ENCODE measurements at places on chromosomes 2 and 18.

DNA sequence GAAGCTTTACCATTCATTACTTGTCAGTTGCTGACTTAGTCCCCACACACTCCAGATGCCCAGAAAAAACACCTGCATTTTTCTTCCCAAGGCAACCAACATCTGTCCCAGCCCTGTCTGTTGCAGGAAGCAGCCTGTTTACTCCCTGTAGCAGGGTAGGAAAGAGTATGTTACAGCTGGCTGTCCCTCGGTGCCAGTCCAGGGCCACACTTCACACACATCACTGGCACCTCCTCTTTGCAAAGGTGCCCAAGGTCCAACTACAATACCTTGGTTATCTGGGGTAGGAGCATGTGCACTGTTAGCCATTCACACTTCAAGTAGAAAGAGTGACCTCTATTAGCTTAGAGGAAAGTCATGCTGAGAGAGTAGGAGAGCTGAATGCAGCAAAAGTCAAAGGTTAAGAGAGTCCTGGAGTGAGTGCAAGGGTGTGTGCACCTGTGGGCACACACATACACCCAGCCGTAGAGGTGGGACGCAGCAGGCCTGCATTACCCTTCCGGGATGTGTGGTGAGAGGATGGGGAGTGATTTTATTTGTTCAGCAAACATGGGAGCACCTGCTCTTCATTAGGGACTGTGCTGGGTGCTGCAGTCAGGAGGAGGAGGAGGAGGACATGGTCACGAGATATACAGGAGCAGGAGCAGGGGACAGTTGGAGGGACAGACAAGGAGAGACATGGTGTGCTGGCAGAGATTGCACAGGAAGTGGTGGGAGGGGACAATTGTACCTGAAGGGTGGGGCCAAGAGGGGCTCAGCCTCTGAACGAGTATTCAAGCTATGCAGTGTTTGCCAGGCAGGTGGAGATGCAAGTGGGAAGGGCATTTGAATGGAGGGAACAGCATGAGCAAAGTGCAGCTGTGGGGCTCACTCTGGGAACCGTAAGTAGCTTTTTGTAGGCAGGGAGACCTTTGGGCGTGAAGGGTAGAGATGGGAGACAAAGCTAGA, 69.8 kb downstream of the TSN start:
- no peak for DNase-seq

DNA sequence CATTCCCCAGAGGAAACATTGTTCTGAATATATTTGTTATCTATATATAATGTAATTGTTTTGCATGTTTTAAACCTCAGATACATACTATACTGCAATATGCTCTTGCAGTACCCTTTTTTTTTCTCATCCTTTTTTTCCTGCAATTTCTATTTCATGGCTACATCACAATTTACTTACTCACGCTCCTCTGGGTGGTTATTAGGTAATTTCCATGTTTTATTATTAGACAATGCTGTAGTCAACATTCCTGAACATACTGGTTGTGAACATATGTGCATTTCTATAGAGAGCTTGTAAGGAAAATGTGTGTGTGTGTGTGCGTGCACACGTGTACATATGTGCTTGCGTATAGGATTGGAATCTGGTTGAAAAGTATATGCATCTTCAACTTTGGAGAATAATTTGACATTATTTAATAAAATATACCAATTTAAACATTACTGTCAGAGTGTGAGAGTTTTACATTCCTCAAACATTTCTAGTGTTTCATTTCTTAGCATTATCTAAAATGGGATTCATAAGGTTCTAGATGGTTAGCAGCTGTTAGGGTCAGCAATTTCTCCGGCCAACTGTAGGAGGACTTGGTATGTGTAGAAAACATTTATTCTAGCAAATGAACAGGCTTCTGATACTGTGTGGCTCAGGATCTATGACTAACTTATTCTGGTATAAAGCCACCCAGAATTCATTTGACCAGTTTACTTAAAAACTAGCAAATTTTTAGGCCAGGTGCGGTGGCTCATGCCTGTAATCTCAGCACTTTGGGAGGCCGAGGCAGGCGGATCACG, 22.4 kb downstream of the NCOA1 start:
- no peak for DNase-seq

- DNase-seq: no peak
Observed at GRCh38 chr18:32373505-32373904, 97.2 kb downstream of the GAREM1 start.

- DNase-seq: no peak
Observed at GRCh38 chr18:72948439-72948838, 80.7 kb upstream of the NETO1 start.

GRCh38 chr18:6542296-6542695, 127.6 kb upstream of the L3MBTL4 start:
- DNase-seq: no peak

- DNase-seq: no peak
Observed at GRCh38 chr2:64655873-64656272, 2.2 kb upstream of the SERTAD2 start.

GRCh38 chr18:24060644-24061043, 46.1 kb downstream of the TTC39C start:
- DNase-seq: no peak

DNA sequence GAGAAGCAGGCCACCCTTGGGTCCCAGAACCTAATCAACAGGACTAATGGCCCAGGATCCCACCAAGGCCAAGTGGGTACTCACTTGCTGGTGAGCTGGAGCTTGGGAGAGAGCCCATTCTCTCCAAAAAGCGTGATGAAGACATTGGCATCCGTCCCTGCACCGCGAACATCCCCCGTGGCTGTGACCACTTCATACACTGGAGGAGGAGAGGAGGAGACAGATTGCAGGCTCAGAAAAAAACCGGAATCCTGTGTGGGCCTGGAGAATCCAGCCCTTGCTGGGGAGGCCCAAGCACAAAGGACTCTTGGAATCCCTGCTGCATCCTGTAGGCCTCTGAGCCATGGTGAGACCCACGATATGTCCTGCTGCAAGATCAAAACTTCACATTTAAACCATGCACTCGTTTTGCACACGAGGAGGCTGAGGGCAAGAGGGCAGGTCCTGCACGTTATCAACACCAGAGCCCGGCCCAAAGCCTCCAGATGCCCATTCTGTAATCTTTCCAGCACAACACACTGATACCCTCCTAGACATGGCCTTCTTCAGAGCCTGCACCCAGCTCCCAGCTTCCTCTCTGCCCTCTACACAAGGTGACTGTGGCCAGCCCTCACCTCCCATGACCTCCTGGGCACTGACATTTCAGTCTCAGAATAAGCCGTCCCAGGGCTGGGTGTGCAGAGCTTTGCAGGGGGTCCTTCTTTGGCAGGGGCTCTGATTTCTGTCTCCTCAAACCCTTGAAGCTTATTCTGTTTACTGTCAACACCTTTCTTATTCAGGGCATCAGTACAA, 7.8 kb downstream of the LOXHD1 start:
- DNase-seq: no peak

- no peak for DNase-seq
Observed at GRCh38 chr2:197184959-197185586, 125.5 kb downstream of the ANKRD44 start.

DNA sequence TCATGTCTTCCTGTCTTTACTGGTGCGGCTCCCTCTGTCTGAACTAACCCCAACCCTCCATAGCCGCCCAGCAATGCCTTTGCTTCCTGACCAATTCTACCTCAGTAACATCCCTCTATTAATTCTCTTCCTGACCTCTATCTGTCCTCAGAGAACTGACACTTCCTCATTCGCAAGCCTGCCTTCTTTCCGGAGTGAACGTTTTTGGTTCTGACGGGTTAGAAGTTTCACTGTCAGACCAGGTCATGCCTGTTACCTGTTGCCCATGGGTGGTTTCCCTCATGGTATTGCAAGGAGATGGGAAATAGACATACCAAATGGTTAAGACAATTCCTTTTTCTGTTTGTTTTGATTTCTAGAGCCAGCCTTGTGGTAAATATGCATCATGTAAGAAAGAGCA, 453.4 kb upstream of the SLC14A2 start:
- DNase-seq: no peak

DNA sequence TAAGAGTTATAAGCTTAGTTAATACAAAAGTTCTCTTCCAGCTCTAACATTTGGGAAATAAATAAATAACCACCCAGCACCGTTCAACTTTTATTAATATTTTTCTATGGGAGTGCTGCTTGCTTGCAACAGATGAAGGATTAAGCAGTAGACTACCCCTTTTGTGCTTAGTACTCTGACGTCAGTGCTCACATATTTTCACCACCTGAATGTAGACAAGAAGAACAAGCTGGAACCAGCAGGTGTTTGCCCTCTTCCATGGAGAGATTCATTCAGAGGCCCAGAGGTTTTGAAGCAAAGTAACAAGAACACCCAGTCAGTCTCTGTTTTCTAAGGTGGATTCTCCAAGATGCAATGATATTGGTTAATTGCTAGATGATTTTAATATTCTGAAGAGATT, 307.1 kb upstream of the PIK3C3 start:
- no peak for DNase-seq

DNA sequence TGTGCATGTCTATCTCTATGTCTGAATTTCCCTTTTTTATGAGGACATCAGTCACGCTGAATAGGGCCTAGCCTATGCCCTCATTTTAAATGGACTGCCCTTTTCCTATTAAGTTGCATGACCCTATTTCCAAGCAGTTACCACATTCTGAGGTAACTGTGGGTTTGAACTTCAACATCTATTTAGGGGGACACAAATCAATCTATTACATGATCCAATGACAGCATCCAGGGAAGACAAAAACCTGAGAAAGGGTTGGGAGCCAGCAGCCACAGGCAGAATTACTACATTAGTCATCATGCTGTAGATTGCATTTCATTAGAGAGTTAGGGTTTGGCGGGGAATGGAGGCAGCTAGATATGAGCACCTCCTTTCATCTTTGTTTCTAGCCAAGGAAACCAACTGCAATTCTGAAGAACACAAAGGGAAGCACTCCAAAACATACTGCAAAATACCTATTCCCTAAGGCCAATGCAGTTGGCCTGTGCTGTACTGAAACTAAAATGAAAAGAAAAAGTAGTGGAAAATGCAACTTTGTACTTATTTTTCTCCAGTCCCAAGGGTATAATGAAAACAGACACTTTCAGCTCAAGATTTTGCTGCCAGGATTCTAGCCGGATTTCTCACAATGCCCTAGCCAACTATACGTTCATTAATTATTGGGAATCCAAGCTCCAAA, 40.4 kb upstream of the C1D start:
- DNase-seq: no peak

- no peak for DNase-seq
Observed at GRCh38 chr2:232817756-232818155, 41.4 kb upstream of the KCNJ13 start.

DNA sequence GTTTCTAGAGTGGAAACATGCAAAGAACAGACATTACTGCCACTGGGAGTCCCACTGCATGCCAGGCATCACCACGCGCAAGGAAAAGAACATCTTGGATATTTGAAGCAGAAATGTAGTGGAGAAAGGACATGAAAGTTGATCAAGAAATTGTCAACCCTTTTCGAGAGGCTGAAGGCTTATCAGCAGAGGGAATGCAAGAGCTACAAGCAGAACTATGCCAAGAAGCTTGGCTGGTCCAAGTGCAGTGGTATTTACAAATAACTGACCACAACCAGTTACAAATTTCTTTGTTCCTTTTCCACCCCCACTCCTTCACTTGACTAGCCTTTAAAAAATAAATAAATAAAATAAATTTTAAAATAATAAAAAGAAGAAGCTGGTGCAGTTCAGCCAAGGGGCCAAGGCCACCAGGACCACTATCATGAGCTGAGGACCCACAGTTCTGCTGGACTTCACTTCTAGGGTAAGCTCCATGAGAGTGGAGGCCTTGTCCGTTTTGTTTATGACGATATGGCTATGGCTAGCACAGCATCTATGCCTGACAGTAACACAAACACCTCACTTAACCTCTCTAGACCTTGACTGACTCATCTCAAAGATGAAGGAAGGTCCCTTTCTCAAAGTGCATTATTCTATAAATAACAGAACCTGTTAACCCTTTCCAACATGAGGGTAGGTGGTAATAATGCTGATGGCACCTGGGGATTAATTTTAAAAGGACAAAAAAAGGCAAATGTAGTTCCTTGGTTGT, 20.9 kb downstream of the MARCHF4 start:
- DNase-seq: no peak

DNA sequence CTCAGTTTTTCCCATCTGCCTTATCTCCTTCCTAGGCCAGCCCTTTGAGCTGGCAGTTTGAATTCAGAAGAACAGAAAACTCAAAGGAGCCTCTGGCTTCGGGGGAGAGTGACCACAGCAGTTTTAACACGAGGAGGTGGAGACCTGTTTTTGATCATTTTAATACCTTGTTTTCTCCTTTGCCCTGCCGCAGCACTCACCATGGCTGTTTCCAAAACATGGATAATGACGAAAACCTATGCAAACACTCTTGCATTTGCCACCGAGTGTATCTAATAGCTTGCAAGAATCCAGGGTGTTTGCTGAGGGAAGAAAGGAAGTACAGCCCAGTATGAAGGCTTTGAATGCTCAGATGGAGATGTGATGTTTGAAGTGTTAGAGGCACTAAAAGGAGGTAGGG, 167.1 kb downstream of the PRKCE start:
- DNase-seq: no peak

GRCh38 chr2:219525533-219526232, 11.4 kb downstream of the ASIC4 start:
- DNase-seq: no peak

GRCh38 chr2:14632133-14632936, at the start of gene LRATD1:
TSS of gene LRATD1 (plus strand) at chr2:14632717. CDS start at chr2:14633980, 1,263 bp downstream.
- DNase-seq: no peak

- DNase-seq: no peak
Observed at GRCh38 chr18:62585274-62586150, 62.7 kb downstream of the ZCCHC2 start.

- peak; percentile 27 for DNase-seq
Observed at GRCh38 chr2:3575534-3576262, 638 bp downstream of the RPS7 start.

DNA sequence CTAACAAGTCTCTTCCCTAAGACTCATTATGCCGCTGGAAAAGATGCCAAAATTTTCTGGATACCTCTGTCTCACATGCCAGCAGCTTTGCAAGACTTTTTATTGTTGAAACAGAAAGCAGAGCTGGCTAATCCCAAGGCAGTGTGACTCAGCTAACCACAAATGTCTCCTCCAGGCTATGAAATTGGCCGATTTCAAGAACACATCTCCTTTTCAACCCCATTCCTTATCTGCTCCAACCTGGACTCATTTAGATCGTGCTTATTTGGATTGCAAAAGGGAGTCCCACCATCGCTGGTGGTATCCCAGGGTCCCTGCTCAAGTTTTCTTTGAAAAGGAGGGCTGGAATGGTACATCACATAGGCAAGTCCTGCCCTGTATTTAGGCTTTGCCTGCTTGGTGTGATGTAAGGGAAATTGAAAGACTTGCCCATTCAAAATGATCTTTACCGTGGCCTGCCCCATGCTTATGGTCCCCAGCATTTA, 26.3 kb downstream of the DHRS9 start:
- no peak for DNase-seq

- no peak for DNase-seq
Observed at GRCh38 chr2:164388511-164388910, 232.8 kb downstream of the GRB14 start.

GRCh38 chr2:233267516-233268245, 16.2 kb downstream of the ATG16L1 start:
- no peak for DNase-seq

DNA sequence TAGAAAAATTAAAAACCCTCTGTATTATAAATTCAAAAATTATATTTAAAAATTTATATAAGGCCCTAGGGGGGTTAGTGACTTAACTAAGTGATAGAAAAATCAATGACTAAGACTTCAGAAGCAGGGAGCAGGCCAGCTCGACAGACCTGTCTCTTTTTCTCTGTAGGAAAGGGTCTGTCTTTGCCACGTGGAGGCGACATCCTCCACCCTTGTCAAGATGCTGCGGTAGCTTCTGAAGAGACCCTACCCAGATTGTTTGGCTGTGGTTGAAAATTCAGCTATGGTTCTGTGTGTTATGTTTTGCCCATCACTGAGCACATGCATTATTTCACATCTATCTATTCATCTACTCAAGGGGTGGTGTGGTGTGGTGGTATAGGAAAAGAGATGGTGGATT, 8.2 kb upstream of the SLC4A3 start:
- DNase-seq: no peak

Measured in HAP-1 (cell line).